Stimulated activated CD4-positive, alpha-beta T cell treated with anti-CD3 and anti-CD28 coated beads, Interleukin-2, amount 100 ng/mL, for 4 hours (primary cell): ENCODE measurements at places on chromosomes 13 and 19.

DNA sequence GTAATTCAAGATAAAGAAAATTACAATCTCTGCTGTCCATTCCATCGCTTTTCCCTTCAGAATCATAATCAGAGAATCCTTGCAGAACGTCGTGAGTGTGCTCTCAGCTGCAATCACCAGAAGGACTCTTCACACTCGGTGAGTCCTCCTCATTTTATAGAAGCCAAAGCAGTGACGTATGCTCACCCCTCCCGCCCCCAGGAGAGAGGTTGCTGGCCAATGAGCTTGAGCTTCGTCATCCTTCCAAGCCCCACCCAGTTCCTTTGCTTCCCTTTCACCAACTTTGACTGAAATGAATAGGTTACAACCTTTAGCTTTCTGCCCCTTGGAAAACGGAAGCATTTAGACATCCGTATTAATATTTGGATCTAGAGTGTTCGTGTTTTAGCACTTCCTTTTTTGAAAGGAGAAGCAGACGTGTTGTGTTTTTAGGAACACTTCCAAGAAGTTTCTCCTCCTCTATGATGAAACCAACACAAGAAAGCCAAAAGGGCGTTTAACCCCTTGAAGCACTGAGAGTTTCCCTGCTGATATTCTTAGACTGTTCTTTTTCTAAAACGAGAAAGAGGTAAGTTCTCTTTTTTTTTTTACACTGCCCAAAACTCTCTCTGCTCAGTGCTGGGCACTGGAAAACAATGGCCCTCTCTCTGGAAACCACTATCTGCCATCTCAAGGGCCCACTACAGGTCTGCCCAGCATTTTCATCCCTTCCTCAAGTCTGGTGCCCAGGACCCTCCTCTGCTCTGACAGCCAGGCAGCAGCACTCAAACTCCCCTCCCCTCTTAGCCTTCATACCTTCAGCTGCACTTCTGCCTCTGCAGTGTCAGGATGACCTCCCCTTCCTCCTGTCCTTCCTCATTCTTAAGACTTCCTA lies 44.3 kb upstream of the CEACAM21 start:
- peak; percentile 79 for DNase-seq

GRCh38 chr13:90448466-90449037 lies 898.9 kb upstream of the MIR17HG start:
- DNase-seq = no peak

- DNase-seq = no peak
These were observed 11.5 kb upstream of the CAPNS1 start for GRCh38 chr19:36128392-36128736.

DNA sequence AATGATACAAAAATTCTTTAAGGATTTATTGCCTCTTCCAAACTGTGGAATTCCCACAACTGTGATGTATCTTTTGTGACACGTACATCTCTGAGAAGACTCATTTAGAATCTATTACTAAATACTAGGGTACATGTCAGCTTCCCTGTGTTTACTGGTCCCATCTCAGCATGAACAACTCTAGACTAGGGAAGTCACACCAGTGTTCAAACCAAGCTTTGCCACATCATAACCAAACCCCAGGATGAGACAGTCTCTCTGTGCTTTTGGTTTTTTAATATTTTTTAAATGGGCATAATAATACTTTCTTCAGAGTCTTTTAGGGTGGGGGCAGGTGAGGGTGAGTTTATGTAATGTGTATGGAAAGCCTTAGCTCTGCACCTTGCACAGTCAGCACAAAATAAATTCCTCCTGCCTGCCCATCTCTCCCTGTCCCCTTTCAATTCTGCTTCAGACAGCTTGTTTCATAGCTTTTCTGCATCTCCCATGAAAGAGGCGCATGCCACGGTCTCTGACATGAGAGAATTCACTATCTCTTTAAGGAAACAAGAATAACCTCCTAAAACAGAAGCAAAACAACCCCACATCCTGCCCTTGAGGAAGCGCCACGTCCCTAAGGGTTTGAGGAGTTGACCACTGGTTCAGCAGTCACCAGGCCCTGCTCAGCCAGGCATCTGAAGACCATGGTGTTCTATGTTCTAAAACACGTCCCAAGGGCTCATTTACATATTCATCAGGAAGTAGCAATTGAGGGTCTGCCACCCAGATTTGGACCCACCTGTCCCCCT lies 174.5 kb downstream of the USP12 start:
- DNase-seq = no peak

GRCh38 chr19:4916292-4917082 lies 7.2 kb downstream of the UHRF1 start:
- DNase-seq = no peak

DNA sequence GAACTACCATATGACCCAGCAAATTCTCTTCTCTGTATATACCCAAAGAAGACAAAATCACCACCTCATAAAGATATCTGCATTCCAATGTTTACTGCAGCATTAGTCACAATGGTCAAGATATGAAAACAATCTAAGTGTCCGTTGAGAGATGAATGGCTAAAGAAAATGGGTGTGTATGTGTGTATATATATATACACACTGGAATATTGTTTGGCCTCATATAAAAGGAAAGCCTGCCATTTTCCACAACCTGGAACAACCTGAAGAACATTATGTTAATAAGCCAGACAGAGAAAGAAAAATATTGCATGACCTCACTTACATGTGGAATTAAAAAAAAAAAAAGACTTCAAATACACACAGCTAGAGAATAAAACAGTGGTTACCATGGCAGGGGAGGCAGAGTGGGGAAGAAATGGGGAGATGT lies 29.5 kb upstream of the RBM26 start:
- no peak for DNase-seq

- no peak for DNase-seq
These were observed 15.7 kb downstream of the TJP3 start for GRCh38 chr19:3723883-3724282.

GRCh38 chr13:99246100-99246499 lies 12.1 kb downstream of the GPR18 start:
- no peak for DNase-seq
